T-cell (primary cell): ENCODE measurements at places on chromosomes 4 and X.

GRCh38 chr4:186722796-186723291, 812 bp downstream of the FAT1 start:
- no peak for DNase-seq

- DNase-seq: no peak
Measured at GRCh38 chr4:4200624-4201023, 26.1 kb downstream of the OTOP1 start.

- no peak for DNase-seq
Measured at GRCh38 chr4:167032871-167033270, 201.4 kb downstream of the SPOCK3 start.

DNA sequence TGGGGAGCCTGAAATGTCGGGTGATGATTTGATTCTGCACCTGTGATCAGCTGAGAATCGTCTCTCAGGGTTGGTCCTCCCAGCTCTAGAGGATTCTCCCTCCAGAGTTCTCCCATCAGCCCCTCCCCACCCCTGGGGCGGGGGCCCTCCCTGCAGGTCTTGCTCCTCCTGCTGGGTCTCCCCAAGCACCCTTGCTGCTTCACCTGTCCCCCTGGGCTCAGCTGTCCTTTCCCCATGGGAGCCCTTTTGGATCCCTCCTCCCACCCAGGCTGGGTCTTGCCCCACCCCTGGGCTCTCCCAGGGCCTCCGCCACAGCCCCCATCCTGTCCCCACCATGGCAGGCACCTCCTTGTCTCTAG, 22.2 kb downstream of the PSAPL1 start:
- DNase-seq: no peak

DNA sequence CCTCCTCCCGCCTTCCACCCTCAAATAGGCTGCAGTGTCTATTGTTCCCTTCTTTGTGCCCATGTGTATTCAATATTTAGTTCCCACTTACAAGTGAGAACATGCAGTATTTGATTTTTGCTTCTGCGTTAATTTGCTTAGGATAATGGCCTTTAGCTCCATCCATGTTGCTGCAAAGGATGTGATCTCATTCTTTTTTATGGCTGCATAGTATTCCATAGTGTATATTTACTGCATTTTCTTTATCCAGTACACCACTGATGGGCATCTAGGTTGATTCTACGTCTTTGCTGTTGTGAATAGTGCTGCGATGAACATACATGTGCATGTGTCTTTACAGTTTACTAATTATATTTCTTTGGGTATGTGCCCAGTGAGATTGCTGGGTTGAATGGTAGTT, 51.6 kb upstream of the TMPRSS11B start:
- DNase-seq: no peak

DNA sequence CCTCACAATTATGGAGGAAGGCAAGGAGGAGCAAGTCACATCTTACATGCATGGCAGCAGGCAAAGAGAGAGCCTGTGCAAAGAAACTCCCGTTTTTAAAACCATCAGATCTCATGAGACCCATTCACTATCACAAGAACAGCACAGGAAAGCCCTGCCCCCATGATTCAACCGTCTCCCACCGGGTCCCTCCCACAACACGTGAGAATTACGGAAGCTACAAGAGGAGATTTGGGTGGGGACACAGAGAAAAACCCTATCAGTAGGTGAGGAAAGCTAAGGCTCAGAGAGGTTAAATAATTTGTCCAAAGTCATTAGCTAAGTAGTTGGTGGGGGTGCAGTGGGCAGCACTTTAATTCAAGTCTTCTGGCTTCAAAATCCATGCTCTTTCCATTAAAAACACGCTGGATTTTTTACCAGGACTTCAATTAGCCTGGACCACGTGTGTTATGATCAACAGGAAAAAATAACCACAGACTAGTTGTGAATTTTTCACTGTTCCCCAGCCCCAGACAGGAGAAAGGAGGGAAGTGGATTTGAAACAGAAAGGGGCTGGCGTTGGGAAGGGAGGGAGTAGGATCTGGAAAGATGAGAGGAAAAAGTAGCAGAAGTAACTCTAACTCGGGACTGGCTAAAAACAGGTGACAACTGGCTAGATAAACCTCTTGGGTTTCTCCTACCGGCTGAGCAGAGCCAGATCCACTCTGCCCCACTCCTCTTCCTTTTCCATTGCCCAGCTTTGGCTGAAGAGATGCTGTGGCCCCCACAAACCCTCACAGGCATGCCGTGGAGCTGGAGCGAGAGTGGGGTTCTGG, 986 bp downstream of the MTMR8 start:
- DNase-seq: no peak

GRCh38 chr4:1040344-1041146, 29.1 kb downstream of the FGFRL1 start:
- no peak for DNase-seq

DNA sequence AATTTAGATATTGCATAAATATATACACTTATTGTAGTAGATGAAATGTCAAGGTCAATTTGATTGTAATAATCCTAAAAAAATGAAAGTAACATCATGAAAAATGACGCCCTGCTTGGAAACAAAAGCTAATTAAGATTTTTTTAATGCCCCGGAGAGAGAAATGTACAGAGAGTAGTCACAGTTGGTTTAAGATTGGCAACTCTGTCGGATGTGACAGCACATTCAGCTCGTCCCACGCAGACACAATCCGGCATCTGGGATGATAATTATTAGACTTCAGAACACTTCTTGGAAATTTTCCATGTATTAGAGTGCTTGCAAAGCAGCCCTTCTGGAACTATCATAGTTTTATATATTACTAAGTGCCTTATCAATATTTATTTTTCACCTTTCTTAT, 478.0 kb downstream of the PDHA2 start:
- DNase-seq: no peak

DNA sequence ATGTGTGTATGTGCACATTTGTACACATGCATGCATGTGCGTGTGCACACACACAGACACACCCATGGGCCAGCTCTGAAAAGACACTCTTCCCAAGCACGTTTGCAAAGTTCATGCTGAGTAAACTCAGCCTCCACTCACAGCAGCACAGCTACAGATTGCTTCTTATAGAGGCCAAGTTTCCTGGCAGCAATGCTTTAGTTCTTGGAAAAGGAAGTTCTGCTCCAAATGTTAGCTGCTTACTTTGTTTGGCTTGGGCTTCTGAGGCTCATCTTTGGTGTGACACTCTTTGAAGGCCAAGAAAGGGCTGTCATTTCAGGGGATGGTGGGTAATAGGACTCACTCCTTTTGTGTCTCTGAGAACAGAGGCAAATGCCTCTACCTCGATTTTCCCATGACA, 6.6 kb downstream of the PLP1 start:
- no peak for DNase-seq

DNA sequence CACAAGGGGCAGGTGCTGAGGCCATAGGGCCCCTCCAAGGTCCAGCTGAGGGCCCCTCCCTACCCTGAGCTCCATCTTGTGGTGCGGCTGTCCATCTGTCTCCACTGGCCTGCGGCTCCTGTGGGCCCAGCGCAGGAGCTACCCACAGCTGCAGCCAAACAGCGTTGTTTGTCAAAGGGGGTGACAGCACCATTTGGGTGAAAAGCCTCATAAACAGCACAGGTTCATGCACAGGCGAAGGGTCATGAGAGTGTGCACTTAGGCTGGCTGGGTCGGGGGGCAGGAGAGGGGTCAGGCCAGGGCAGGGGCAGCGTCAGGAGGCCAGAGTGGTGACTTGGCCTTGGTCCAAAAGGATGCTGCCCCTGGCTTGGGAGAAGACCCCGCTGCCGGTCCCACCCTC, 32.3 kb downstream of the BLOC1S4 start:
- DNase-seq: no peak

GRCh38 chr4:3418029-3418762, 23.6 kb upstream of the HGFAC start:
- no peak for DNase-seq

GRCh38 chr4:159368320-159368719, 265.4 kb downstream of the RAPGEF2 start:
- DNase-seq: no peak

- no peak for DNase-seq
Measured at GRCh38 chr4:106852426-106852825, 183.7 kb downstream of the DKK2 start.

DNA sequence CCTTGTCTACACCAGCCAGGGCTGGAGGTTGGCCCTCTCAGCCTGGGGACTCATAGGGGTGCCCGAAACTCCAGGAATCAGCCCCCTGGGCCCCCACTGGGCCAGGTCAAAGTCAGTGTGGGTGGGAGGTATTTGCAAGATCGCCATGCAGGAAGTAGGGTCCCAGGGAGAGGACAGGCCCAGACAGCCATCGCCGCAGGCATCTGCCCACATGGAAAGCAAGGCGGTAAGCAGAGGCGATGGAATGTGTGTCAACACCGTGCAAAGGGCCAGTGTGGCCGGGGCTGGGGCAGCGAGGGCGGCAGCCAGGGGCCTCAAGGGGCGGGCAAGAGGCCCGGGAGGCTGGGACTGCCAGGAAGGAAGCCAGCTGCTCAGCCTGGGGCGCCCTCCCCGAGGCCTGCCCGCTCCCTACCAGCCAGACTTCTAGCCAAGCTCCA, 19.3 kb upstream of the DUSP9 start:
- DNase-seq: no peak

DNA sequence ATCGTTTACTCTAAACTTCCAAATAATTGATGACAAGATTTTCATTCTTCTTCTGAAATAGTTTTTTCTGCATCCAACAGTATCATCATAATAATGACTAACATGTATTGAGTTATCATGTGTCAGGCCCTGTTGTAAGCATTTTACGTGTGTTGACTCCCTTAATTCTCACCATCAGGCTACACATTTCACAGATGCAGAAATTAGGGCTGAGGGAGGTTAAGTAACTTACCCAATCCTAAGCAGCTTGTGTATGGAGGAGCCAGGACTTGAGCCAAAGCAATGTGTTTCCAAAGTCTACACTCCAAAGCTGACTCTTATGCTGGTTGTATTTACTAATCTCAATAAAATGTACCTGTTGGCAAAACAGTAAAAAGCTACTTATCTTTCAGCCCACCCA, 11.2 kb upstream of the KDR start:
- DNase-seq: no peak

GRCh38 chr4:3612281-3612680, 80.1 kb upstream of the LRPAP1 start:
- no peak for DNase-seq

DNA sequence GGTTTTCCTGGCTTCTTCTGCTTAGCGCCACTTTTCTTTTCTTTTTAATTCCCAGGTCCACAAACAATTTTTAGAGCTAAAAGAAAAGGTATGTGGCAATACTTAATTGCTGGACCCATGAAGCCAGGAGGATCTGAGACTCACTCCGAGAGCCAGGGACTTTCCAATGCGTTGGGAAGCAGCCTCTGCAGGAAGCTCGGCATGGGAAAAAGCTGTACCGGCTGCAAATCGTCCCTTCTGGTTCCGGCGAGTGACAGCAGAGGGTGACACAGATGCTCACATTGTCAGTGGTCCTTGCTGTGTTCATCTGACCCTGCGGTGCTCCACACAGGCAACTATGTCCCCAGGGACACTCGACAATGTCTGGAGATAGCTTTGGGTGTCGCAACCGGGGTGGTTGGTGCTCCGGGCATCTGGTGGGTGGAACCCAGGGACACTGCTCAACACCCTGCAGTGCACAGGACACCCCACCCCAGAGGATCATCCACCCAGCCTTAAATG, 164.0 kb downstream of the PRKX start:
- DNase-seq: no peak

GRCh38 chrX:153867671-153868070, 18.3 kb downstream of the L1CAM start:
- DNase-seq: no peak

- DNase-seq: no peak
Measured at GRCh38 chr4:108492816-108493595, 127.4 kb upstream of the RPL34 start.

DNA sequence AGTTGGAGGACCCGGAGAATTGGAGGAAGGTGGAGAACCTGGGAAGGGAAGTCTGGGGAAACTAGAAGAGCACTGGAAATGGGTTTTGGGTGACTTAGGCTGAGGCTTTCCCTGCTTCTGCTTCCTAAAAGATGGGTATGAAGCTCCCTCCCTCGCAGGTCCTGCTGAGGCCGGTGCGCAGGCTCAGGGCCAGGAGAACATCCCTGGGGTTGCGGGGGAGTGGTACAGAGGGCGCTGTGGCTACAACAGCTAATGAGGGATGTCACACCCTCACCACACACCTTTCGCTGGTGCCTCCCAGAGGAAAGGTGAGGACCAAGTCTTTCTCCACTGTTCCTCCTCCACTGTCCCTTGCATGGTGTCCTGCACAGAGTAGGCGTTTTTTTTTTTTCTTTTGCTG, 15.8 kb downstream of the APLN start:
- no peak for DNase-seq

- DNase-seq: no peak
Measured at GRCh38 chrX:109954955-109955354, 48.0 kb upstream of the TMEM164 start.

GRCh38 chr4:55312489-55313101, 33.4 kb upstream of the SRD5A3 start:
- no peak for DNase-seq

- no peak for DNase-seq
Measured at GRCh38 chrX:150731795-150732194, 38.6 kb downstream of the MTMR1 start.

DNA sequence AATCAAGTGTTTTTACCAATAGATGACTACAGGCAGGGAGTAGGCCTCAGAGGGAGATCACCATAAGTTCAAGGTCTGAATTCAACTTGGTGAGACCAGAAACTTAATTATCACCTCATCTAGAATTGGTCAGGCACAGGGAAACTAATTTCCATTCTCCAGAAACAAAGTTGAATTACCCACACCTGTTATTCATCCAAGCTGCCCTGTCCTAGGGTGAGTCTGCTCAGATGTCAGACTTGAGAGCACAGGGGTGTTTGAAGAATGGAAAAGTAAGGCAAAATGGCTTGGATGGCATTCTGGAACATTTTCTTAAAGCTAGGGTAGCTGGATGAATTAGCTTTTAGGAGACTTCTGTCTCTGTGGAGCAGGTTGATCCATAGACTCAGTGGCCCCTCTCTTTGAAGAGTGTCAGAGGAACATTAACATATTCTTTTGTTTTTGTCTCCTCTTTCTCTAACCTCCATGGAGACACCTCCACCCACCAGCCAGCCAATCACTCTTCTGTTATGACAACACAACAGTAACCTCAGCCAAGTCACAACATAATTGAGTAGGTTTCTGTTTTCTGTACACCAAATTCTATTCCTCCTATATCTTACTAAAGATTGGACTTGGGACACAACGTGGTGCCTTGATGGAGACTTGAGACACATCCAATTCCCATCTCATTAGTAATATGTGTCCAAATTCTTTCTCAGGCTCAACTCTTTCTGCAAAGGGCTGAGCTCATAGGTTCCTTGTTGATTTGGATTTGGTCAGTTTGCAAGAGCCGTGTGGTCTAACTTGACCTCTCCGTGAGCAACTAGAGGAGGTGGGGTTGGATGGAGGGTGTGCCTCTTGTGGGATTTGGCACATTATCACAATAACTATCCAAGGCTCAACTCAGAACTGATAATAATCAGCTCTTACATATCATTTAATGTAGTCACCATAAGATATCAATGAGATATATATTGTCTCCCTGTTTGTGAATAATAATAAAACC, 45.1 kb downstream of the VSIG4 start:
- DNase-seq: no peak

DNA sequence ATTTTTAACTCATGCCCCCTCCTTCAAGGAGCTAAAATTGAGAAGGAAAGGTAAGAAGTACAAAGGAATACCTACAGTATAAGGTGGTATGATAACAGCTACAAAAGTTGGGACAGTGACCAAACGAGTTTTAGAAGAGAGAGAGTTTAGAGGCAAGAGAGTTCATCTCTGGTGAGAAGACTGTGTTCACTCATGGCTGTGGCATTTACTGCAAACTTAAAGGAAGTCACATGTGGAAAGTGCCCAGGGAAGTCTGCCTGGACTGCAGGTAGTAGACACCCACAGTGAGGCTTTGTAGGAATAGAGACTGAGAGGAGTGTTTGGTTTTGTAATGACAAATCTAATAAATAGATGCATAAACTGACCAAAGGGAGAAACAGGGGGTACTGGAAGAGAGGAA, 493.5 kb downstream of the IL15 start:
- no peak for DNase-seq
